ENCODE measurements at places on chromosomes 4 and X.

GRCh38 chrX:77771601-77772000 is 14.4 kb downstream of the ATRX start:
- DNase-seq, result no peak

- no peak for DNase-seq
Observed at GRCh38 chr4:89781321-89781720, 55.6 kb downstream of the SNCA start.

- DNase-seq, result no peak
Observed at GRCh38 chr4:21858971-21859370, 89.6 kb downstream of the KCNIP4 start.

DNA sequence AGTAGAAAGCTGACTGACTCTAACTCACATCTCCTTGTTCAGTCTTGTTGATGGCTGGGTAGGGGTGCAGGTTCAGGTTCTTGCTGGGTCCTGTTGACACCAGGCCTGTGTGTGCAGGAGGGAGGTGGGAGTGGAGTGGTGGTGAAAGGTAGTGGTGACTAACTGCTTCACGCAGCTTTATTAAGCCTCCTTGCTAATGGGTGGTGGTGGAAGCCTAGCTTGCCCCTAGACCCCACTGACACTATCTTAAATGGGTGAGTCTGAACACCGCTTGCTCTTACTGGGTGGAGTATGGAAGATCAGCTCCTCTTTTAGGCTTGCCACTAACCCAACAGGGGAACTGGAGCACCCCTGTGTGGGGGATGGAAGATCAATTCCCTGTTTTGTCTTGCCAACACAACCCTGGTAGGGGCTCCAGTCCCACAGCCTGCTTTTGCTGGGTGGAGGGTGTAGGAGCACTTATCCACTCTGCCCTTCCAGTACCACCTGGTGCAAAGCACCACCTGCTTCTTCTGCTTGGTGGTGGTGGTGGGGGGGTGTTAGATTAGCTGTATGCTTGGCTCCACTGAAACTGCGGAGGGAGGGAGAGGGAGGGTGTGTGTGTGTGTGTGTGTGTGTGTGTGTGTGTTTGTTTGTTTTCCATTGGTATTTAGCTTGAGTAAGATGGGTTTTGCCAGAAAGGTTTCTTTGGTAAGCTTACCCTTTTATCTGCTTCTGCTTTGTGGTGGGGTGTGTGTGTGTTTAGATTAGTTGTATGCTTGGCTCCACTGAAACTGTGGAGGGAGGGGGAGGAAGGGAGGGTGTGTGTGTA is 25.6 kb downstream of the KDM6A start:
- DNase-seq, result peak; percentile 26

GRCh38 chr4:170741856-170742255 is 652.1 kb upstream of the AADAT start:
- no peak for DNase-seq

- DNase-seq, result no peak
Observed at GRCh38 chr4:122163301-122163700, 11.2 kb downstream of the BLTP1 start.

- no peak for DNase-seq
Observed at GRCh38 chr4:186105647-186106321, 1.3 kb downstream of the FAM149A start.
